ENCODE measurements at places on chromosomes 13 and 19. TPM values are rescaled to one million over a fixed set of nuclear protein-coding genes. Genes with fewer than 3 reads are reported as not detected.

GRCh38 chr19:13162724-13163608, 12.8 kb downstream of the IER2 start:
- DNase-seq, result peak; percentile 99

DNA sequence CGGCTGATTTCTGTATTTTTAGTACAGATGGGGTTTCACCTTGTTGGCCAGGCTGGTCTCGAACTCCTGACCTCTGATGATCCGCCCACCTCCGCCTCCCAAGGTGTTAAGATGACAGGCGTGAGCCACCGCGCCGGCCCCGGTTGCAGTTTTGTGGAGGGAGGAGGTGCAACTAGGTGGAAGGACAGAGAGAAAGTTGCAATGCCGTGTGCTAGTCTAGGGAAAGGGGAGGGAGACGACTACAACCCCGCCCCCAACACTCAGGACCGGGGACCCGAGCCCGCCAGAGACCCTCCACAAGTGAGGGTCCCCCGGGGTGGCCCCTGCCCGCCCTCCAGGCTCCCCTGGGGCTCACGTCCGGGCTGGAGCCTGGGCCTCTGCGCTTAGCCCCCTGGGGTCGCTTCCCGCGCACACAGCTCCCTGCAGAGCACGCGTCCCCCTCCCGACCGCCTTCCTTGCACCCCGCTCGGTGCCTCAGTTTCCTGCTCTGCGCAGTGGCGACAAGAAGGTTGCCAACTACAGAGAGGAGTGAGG, 1.2 kb upstream of the ARID3A start:
- DNase-seq, result no peak

- no peak for DNase-seq
These were observed 287.2 kb downstream of the FOXO1 start for GRCh38 chr13:40379196-40379595.

EFNA2 gene
- 0.68 TPM for total RNA-seq

AP2S1 gene
- total RNA-seq, result 241 TPM

- DNase-seq, result peak; percentile 46
These were observed at the start of gene PDX1 for GRCh38 chr13:27919934-27920676. Gene PDX1 (plus strand): TSS chr13:27920000. CDS start chr13:27920139, 139 bp downstream.

- peak; percentile 79 for DNase-seq
These were observed 18.5 kb downstream of the POU2F2 start for GRCh38 chr19:42113641-42114348.

- DNase-seq, result no peak
These were observed 4.3 kb downstream of the BBC3 start for GRCh38 chr19:47226426-47227351.

- DNase-seq, result no peak
These were observed 27.0 kb upstream of the TPT1 start for GRCh38 chr13:45368005-45368404.

DNA sequence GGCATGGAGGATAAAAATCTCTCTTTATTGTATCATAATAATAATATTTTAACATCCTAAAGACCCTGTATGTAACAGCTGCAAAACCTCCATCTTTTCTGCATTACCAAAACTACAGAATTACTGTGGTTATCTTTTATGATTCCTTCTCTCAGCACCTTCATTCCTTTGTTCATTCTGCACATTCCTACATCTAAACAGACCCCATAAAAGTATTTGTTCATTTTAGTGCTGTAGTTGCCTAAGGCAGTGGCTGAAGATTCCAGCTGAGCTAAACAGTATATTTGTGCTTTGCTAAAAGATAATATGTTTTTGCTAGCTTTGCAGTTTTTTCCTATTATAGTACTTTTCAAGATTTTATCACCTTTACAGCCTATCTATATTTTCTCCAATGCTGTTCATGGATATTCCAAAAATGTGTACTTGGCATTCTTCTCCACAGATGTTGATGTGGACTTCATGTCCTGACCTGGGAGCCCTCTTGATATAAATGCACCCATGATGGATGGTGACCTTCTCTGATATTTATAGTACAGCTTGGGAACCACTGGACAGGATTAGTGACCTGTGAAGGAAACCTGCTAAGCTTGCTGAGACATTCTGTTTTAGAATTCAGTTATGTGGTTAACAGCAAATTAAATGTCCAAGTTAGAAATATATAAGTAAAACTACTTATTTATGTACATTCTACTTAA, 2832.9 kb upstream of the PCDH20 start:
- no peak for DNase-seq

DNA sequence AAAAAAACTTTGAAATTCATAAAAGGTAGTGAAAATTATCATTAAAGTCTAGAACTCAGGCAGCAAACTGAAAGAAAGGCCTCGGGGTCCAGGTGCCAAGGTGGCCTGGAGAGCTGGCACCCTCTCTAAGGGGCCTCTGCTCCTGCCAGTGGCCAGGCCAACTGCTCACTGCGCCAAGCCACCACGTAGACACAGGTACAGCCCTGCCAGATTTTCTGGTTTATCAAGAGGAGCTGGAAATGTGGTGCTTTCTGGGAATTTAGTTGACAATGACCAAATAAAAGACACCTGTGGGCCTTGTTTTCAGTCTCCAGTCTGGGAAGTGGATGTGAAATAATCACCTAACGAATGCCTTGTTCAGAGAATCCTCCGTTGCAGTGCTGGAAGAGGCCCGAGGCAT, 22.8 kb downstream of the ZNF574 start:
- no peak for DNase-seq

DNA sequence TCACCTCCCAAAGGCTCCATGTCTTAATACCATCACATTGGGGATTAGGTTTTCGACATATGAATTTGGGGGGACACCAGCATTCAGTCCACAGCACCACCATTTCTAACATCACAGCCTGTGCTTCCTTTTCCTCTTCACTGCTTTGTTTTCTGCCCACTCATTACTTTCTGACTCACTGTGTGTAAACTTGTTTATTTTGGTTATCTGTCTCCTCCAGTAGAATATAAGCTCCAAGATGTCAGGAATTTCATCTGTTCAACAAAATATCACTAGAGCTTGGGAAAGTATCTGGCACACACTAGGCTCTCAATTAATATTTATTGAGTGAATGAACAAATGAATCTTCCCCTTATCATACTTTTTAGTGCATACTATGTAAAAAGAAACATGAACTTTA, 152.0 kb downstream of the NUFIP1 start:
- DNase-seq, result no peak

HSPBP1 gene
- total RNA-seq, result 83.4 TPM

- no peak for DNase-seq
These were observed 362 bp downstream of the ZNF557 start for GRCh38 chr19:7069904-7070226.

ZNF723 gene
- total RNA-seq, result not detected

NLRP5 gene
- not detected for total RNA-seq

GRCh38 chr19:10074153-10074552, 12.0 kb upstream of the SHFL start:
- peak; percentile 68 for DNase-seq

DNA sequence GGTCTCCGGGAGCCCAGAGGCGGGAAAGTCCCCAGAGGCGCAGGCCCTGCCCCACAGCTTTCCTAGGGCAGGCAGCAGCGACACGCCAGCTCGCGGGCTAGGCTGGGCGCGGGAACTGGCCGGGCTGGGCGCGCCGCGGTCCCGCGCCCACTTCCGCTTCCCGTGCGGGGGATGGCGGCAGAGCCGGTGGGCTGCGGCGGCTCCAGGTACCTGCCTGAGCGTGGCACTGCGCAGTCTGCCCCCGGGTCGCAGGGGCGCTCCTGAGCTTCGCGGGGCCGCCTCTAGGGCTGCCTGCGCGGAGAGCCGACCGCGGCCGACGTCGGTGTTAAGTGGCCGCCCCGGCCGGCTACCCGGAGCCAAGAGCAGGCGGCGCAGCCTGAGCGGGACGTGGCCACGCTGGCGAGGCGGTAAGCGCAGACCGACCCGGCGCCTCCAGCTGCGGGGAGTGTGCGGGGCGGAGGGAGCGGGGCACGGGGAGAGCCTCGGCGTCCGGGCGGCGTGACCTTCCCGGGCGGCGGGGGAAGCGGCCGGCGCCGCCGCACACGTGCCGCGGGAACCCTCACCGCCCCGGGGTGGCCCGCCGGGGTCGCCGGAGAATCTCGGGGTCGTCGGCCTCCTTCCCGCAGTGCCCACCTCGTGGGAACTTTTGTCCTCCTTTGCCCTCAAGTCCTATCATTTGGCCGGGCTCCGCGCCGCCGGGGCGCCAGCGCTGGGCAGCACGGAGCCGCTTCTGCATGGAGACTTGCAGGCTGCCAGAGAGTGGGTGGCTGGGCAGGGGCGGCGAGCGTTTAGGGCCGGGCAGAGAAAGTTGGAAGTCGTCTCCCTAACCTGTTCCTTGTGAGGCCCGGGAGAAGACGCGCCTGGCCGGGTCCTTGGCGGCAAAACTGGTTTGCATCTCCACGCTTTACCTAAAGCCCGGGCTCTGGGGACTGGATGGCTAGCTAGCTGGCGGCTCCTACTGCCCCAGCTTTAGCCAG, 31.4 kb upstream of the MPHOSPH8 start:
- peak; percentile 60 for DNase-seq

GRCh38 chr13:109642358-109642757, 144.0 kb downstream of the IRS2 start:
- no peak for DNase-seq

GRCh38 chr19:778910-779653, 18.2 kb upstream of the PTBP1 start:
- peak; percentile 68 for DNase-seq

DNA sequence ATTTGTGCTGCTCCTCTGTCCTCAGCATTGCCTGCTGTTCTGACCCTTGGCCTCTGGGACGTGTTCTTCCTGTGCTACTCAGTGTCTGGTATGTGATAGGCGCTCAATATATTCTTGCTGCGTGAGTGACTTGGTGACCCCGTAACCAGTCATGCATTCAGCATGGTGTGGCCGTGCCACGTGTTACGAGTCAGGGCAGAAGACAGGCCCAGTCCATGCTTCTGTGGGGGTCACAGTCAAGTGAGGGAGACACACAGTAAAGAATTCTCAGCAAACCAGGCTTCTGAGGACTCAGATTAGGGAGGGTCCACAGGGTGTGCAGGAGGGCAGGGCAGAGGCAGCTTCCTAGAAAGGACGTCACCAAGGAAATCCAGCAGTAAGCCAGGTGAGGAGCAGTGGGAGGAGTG, 7.9 kb downstream of the PPP1R37 start:
- DNase-seq, result no peak

GFY gene
- total RNA-seq, result not detected

ENOX1 gene
- 4.5 TPM for total RNA-seq

GRCh38 chr13:108435393-108436149, 166.1 kb downstream of the TNFSF13B start:
- DNase-seq, result no peak

GRCh38 chr13:80086304-80086721, 254.6 kb downstream of the SPRY2 start:
- no peak for DNase-seq

MIER2 gene
- total RNA-seq, result 44.1 TPM

- no peak for DNase-seq
These were observed 102.7 kb downstream of the LMO7 start for GRCh38 chr13:75738841-75739240.

- DNase-seq, result no peak
These were observed 522.0 kb upstream of the KLHL1 start for GRCh38 chr13:70630247-70630646.

SIGLEC10 gene
- total RNA-seq, result not detected

DNA sequence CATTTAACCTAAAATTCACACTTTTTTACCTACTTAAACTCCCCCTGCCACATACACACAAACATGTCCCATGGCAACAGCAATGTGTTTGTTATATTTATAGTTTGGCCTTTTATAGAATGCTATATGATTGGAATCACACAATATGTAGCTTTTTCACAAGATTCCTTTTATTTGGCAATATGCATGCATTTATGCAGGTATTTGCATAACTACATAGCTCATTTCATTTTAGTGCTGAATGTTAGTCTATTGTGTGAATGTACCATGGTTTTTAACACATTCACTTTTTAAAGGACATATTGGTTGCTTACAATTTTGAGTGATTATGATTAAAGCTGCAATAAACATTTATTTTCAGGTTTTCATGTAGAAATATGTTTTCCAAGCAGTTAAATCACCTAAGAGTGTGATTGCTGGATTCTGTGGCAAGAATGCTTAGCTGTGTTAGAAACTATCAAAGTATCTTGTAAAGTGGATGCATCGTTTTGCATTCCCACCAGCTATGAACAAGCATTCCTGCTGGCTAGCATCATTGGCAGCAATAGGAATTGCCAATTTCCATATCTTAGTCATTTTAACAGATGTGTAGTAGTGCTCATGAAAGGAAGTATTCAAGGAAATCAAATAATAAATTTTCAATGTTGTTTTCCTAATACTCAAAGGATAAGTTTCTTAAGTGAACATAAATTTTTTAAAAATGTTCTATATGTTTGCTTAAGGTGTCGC, 557.0 kb downstream of the SLITRK1 start:
- peak; percentile 3 for DNase-seq

CAMSAP3 gene
- total RNA-seq, result 1.2 TPM

DNA sequence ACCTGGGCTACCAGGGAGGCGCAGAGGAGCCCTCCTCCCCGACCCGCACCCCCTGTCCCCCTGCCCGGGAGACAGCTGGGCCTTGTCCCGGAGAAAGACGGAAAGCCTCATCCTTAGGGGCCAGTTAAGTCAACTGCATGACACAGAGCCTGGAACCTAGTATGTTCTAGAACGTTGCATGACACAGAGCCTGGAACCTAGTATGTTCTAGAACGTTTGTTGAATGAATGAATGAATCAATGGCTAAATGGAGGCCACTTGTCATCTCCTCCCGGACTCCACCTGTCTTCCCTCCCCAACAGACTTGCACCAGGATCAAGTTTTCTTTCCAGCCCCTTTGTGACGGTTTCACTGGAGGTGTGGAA, 706 bp downstream of the SERP2 start:
- no peak for DNase-seq

DNA sequence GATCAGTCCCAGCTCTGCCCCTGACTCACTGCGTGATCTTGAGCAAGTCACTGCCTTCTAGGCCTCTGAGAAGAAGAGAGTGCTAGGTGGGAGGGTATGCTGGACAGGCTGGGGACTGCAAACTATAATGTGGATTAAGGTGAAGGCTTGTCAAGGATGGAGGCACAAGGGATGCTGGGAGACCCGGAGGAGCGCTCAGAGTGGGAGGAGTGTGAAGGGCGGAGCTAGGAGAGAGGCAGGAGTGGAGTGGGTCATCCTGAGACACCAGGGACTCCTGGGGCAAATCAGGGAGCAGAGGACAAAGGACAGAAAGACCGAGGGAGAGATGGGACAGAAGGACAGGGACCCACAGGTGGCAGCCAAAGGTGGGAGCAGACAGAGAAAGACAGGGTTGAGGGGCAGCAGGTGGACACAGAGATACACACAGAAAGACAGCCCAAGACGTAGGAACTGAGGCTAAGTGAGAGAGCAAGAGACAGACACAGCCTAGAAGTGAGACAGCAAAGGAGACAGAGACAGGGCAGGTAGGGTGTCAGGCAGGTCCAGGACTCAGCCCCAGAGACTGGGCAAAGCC, 2.6 kb downstream of the GRIK5 start:
- DNase-seq, result no peak

ODAD3 gene
- 0.39 TPM for total RNA-seq

- peak; percentile 23 for DNase-seq
These were observed 286.5 kb downstream of the PCDH17 start for GRCh38 chr13:57918086-57918485.

C3 gene
- total RNA-seq, result 1.8 TPM

DNA sequence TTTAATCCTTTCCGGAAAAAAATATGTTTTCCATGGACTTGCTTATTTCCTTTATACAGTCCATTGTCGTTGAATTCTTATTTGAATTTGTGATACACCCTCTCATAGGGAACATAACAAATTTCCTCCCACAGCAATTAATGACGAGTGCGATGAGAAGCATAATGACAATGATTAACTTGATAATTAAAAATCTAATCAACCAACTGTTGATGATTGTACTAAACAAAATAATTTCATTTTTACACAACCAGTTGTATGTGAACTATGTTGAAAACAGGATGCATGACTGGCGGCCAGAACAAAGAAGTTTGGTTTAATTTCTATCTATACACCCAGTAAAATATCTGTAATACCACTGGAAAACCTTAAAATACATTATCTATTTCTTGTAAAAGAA, 26.1 kb upstream of the CEACAM21 start:
- DNase-seq, result no peak
